ENCODE measurements at places on chromosomes 5 and 9.
A peak's percentile ranks its signal among the peaks of the same experiment; 100 is the strongest.

GRCh38 chr9:116074658-116075057 lies 78.9 kb upstream of the PAPPA start:
- no peak for DNase-seq

GRCh38 chr5:75457691-75458090 lies 53.7 kb downstream of the CERT1 start:
- no peak for DNase-seq

- no peak for DNase-seq
Measured at GRCh38 chr5:75862872-75863271, 145.6 kb upstream of the POC5 start.

DNA sequence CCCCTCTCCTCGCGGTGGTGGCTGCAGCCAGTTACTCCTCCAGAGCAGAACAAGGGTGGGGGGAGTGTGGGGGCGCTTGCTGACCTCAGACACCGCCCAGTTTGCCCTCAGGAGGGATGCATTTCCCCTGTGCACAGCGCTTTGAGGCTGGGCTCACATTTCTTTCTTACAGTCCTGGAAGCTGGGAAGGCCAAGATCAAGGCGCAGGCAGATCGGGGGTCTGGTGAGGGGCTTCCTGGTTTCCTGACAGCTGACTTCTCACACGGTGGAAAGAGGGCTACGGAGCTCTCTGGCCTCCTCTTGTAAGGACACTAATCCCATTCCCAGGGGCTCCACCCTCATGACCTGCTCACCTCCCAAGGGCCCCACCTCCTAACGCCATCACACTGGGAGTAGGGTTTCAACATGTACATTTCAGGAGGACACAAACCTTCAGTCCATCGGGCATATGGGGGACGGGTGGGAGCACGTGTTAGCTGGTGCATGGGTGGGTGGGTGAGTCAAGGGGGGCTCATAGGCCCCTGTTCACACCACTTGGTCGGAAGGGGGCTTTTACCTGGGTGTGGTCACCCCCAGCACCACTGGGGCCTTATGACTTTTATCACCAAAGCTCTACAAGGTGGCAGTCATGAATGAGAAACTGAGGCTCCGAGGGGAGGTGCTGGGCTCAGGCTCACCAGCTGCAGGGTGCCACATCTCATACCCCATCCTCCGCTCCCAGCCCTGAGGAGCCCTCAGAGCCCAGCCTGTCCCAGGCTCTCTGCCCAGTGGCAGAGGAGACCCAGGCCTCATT lies 7.7 kb upstream of the SCGB3A1 start:
- no peak for DNase-seq

DNA sequence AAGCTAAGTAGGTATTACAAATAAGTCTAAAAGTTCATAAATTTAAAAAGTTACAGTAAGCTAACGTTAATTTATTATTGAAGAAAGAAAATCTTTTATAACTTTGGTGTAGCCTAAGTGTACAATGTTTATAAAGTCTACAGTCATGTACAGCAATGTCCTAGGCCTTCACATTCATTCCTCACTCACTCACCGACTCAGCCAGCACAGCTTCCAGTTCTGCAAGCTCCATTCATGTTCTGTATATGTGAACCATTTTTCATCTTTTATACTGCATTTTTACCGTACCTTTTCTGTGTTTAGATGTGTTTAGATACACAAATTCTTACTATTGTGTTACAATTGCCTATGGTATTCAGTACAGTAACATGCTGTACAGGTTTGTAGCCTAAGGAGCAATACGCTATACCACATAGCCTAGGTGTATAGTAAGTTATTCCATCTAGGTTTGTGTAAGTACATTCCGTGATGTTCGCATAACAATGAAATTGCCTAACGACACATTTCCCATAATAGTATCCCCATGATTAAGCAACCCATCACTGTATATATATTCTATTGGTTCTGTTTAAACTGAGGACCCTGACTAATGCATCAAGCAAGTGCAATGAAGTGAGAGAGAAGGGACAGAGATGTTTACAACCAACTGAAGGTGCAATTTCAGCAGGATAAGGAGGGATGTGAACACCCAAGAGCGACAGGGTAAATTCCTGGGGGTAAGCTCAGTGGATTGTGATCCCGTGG lies 88.9 kb upstream of the TRIO start:
- no peak for DNase-seq

GRCh38 chr5:179198825-179199224 lies 138.7 kb downstream of the ZNF354C start:
- no peak for DNase-seq

DNA sequence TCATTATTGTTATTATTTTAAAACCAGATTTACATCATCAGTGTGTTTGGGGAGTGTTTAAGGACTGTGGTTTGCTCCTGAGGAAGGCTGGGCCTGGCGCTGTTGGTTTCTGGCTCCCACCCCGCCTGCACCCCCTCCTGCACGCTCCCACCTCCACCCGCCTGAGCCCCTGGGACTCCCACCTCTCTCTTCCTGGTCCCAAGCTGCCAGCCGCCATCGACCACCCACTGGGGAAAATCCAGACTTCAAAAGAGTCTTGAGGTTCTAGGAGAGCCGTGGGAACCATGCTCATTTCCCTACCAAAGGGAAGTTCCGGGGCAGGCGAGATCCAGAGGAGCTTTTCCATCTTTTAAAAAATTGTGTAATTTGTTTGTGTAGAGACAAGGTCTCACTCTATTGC lies 35.0 kb upstream of the FUBP3 start:
- no peak for DNase-seq

DNA sequence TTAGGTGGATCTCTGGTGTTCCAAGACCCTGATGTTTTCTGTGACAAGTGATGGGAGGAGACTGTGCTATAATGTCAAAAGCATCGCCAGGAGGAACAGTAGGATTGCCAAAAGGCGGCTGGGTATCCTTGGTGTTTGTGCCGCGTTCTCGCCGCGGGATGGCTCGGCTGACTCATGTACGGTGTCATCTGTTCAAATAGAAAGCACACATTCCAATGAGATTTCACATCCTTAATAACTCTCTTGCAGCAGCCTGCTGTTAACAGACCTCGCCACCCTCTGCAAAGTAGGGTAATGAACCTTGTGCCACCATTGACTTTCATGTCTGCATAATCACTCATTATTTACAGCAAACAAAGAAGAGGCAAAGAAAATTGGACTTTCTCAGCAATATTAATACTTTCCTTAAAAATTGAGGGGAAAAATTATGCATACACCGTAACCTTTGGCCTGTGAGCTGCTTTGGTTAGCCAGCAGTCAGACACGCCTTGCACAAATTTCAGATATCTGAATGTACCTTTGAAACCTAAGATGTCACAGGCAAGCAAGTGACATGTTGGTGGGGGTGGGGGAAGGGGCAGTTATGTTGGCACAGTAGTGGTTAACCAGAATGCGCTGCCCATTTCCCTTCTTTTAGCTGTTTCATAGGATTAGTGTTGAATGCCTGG lies 289.4 kb downstream of the EFNA5 start:
- no peak for DNase-seq

DNA sequence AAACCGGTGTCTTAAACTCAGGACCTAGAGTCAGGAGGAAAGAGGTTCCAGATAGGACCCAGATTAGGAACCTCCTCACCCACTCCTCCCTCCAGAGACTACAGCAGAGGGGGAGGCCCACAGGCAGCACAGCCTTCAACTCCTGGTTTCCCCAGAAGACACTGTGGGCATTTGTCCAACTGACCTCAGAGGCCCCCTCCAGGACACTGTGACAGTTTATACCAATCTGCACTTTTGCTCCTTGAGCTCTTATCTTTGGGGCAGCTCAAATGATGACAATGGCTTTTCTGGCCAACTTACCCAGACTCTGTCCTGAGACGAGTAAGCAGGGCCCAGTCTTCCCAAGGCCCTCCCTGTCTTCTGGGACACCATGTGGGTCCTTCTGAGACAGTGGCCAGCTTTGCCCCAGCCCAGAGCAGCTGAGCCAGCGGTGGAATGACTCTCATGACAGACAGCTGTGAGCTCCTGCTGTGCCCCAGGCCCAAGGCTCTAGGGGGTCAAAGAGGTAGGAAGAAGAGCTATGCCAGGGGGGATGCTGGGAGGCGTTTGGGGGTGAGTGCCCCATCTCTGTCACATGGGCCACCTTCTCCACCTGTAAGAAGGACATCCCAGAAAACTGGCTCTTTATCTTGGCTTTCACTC lies 14.3 kb downstream of the OR2V2 start:
- no peak for DNase-seq

- DNase-seq, result peak; percentile 4
Measured at GRCh38 chr5:146565764-146566367, 49.9 kb upstream of the GPR151 start.

DNA sequence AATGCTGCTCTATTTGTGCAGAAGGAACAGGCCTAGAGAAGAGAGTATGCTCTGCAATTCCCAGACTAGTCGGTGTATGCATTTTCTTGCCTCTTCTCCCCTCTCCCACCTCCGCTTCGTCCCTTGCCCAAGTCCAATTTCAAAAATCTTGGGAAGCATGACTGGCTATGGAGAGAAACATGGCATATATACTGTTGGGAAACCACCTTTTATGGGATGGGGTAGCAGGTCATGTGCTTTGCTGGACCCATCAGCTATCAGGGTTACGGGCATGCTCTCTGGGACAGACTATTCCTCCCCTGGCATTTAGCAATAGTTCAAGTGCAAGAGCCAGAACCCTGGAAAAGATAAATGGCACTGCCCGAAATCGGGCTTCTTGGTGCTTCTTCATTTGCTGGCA lies 12.0 kb downstream of the ISL1 start:
- DNase-seq, result no peak

- no peak for DNase-seq
Measured at GRCh38 chr9:128168731-128169308, 8.8 kb downstream of the BBLN start.

DNA sequence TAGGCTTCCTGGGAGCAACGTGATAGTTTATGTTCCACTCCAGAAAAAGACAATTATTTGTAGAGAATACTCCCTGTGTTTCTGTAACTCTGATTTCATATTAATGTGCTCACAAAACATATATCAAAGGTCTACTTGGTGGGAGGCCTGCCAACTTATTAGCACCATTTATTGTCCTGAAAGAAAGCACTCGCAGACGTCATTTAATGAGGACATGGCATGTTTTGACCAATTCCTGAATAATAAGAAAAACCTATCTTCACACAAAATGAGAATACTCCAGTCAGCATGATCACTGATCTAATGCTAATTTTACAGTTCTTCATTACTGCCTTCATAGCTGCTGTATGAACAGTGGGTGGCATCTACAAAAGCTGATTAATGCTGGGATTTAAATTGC lies 46.4 kb upstream of the RASEF start:
- DNase-seq, result no peak

DNA sequence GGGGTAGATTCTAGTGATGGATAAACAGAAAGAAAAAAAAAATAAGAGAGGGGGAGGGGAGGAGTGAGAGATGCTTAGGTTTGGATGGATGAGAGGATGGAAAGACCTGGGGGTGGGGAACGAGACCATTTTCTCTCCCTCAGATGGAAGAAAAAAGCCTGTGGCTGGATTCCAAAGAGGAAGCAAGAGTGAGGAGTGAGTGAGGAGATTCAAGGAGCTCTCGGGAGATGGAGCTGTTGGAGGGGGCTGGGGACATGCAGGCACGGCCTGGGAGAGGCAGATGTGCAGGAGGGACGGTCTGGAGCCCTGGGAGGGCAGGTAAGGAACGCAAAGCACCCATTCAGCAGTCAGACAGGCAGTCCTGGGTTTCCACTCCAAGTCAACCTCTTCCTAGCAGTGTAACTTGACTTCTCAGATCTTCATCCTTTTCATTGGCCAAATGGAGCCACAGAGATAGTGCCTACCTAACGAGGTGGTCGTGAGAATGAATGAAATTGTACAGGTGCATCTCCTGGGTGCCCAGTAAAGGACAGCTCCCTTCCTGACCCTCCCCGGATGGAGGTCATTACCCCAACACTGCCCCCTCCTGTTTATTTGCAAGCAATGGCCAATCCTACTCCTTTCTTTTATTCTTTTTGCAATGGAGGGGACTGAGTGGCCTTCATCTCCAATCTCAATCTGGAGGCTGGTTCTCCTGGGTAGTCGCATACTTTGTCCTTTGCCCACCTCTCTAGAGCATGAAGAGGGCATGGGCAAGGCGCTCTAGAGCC lies 52.2 kb downstream of the PCDH1 start:
- no peak for DNase-seq

DNA sequence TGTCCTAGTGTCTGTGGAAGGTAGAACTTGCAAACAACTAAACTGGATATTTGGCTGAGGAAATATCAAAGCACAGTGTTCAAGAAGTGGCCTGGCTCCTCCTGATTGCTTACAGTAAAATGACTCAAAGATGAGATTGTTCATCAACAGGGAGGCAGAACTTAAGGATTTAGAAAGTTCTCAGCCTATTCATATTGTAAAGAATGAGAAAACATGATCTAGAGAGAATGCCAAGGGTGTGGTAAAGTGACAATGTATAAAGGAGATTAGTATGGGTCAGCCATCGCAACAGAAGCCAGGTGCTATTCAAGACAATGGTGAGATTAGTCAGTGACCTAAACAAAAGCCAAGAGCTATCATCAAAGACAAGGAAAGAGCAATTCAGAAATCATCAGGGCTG lies 372.3 kb downstream of the SPOCK1 start:
- no peak for DNase-seq

- DNase-seq, result no peak
Measured at GRCh38 chr9:121529237-121529987, 29.8 kb upstream of the GGTA1 start.

DNA sequence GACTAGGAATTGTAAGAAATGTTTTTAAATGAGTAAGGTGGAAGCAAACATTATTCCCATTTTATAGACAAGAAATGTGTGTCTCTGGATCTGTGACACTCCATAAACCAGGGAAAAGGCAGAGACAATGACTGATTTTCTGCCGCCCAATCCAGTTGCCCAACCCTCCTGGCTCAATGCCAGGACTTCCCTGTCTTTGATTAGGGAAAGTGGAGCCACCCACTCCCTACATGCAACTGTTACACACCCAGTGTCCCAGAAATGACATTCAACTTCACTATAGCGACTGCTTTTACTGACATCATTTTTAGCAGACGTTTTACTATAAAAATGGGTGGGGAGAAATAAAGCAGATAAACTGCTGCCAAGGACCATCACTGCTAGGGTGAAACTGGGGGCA lies 79.7 kb downstream of the THBS4 start:
- no peak for DNase-seq

GRCh38 chr9:11735391-11735790 lies 957.8 kb upstream of the TYRP1 start:
- DNase-seq, result no peak

GRCh38 chr9:107422189-107423185 lies 67.1 kb downstream of the KLF4 start:
- DNase-seq, result peak; percentile 59

- DNase-seq, result no peak
Measured at GRCh38 chr9:133477992-133478850, 678 bp downstream of the SLC2A6 start.

- DNase-seq, result no peak
Measured at GRCh38 chr5:79893976-79894375, 97.1 kb downstream of the MTX3 start.

GRCh38 chr5:36492984-36493654 lies 113.3 kb upstream of the SLC1A3 start:
- no peak for DNase-seq

DNA sequence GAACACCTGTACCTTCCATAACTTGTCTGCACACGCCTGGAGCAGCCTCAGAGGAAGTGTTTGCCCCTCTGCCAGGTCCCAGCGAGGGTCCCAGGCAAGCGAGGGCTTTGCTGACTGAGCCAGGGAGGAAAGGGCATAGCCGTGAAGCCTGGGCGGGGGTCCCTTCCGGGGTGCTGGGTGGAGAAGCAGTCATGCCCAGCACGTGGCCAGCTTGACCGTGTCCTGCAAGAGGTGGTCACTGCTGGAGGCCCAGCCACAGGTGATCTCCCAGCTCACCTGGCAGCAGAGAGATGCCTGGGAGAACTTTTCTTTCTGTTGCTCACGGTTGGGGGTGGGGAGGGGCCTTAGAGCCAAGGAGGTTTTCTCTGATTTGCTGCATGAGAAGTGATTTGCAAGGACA lies 195.3 kb downstream of the CACNA1B start:
- no peak for DNase-seq

GRCh38 chr9:79408200-79408599 lies 163.6 kb upstream of the TLE4 start:
- DNase-seq, result no peak
